KG1 (cell line): ENCODE measurements at places on chromosomes 7 and 10.

DNA sequence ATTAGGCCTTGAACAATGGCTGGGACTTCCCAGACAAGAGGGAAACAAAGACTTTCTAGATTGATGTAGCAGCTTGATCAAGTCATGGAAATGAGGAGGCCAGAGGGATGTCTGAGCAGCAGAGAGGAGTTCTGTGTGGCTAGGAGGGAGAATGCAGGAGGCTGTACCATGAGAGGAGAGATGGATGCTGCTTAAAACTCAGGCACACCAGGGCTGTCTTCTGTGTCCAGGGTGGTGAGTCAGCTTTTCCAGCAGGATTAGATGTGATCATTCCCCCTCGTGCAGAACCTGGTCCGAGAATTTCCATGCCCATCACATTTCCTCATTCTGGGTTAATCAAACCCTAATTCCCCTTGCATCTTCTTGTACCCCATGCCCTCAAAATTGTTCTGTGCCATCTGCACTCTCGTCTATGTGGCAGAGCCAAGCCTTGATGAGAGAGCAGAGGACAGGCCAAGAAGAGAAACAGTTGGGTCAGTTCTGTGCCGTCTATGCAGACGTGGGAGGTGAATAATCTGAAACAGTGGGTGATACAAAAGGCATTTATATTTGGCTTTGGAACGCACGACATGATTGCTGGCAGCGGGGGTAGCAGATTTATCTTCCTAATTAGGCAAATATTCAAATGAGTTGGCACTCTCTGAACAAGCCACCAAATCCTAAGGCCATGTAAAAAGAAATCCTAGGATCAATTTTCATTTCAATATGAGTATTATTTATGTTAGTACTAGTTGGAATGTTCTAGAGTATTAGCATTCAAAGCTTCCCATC lies 160.7 kb downstream of the TMEM178B start:
- DNase-seq, result no peak

- DNase-seq, result no peak
Measured at GRCh38 chr7:94391726-94392392, 2.8 kb upstream of the COL1A2 start.

DNA sequence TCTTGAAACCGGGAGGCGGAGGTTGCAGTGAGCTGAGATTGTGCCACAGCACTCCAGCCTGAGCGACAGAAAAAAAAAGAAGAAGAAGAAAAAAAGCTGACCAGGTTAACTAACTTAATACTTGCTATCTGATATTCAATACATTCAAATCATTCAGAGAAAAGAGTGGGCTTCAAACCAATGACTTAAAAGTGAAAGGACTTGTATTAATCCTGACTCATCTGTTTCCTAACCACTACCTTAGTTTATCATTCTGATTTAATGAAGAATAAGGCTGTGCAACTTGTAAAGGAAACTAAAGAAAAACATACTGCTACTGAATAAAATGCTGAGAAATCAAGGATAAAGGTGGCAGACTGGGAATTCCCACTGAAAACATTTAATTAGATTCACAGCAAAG lies 128.4 kb downstream of the NRBF2 start:
- no peak for DNase-seq

GRCh38 chr10:11131112-11131639 lies 113.5 kb downstream of the CELF2 start:
- no peak for DNase-seq

DNA sequence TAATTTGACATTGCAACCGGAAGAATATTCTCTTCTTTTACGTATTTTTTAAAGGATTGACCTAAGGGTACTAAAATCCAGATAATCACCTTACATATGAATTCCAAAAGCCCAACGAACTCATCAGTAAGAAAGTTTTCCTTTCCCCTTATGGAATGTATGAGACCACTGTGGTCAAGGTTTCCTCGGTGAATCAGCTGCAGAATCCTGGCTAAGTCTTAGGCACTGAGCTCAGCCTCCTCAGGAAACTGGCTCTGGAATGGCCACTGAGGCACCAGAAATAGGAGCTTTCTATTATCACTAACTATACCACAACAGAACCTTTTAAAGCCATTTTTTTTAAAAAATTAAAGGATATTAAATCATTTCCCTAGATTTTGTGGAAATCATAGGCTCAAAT lies 21.0 kb downstream of the SVIL start:
- DNase-seq, result no peak

DNA sequence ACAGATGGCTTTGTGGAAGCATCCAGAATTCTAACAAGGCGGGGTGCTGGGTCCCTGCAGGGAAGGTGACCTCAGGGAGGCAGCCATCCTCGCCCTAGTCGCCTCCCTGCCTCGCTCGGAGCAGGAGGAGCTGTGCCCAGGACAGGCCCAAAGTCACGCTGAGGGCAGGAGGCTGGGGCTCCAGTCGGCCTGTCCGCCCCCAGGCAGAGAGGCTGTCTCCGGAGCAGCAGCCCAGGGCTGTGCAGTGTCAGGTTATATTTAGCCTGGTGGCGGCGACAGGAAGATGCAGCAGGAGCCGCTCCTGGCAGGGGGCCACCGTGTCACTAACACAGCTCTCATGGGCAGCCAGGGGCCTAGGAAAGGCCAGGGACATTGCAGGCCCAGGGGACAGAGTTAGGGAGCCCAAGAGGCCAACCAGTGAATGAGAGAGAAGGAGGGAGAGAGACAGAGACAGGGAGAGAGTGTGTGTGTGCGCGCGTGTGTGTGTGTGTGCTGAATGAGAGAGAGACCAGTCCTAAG lies 13.5 kb downstream of the KCNH2 start:
- DNase-seq, result peak; percentile 7

DNA sequence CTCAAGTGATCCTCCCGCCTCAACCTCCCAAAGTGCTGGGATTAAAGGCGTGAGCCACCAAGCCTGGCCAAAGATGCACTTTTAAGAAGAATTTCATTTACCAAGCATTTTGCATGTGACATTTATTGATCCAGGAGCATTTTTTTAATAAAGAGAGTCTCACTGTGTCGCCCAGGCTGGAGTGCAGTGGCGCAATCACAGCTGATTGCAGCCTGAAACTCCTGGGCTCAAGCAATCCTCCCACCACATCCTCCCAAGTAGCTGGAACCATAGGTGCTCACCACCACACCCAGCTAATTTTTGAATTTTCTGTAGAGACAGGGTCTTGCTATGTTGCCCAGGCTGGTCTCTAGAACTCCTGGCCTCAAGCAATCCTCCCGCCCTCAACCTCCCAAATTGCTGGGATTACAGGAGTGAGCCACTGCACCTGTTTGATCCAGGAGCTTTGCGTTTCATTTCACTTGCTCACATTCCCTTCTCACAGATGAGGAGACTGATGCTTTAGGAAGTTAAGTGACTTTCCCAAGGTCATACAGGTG lies 4.4 kb upstream of the TBL2 start:
- no peak for DNase-seq

DNA sequence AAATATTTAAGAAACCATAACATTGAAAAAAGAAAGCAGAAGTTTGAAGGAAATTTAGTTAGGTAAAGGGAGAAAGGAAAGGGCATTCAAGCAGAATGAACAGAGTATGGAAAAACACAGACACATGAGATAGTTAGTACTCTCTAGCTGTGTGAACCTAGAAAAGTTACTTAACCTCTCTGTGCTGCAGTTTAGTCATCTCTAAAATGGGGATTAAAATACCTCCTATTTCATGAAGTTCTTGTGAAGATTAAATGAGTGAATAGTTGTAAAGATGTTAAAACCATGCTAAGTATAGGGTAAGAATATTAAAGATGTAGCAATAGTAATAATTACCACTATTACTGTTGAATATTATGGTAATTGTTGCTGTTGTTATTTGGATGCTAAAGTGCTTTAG lies 269.6 kb downstream of the SLC25A13 start:
- DNase-seq, result no peak

DNA sequence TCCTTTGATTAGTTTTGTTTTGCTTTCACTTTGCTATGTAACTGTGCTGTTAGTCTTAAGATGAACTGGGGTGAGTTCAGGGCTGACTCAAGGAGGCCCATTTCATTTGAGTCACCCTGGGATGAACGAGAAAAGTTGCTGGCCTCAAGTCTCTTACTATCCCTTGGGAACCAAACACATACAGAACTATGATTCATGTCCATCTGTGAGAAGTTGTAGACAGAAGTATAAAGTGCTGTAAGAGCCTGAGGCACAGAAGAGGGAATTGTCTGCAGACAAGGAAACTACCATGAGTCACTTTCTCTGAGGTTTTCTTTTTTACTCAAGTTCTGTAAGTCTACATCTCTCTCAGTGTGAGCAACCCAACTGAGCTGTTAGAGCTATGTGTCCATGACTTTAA lies 179.8 kb upstream of the CSTF2T start:
- no peak for DNase-seq
